ENCODE measurements at places on chromosomes 7 and 10.
A peak's percentile ranks its signal among the peaks of the same experiment; 100 is the strongest.

DNA sequence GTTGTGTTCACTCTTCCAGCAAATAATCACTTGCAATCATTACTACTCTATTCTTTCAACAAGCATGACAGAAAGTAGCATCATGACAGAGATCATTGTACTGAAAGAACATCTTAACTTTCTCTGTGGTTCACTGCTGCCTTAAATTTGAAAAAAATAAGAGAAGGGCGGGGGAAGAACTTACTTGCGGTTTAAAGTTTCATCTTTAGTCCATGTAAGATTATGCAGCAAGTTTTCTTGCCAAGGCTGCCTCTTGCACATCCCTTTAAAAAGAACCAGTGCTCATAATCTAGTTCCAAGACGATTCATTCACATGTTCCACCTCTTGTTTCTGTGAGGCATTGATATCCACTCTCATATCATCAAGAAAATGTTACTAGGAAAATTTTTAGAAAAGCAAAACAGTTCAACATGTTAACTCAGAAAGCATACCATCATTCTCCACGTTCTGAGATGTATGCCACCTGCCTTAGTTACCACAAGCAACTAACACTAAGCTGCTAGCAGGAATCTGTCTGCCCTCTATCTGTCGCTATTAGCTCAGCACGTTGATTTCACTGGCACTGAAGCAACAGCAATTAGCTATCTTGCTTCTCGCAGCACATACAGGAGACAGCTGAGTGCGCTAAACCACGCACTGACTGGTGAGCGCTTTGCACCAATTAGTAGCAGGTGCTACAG is at the start of gene PCDH15:
PCDH15 (minus strand) TSS at position 491 of the 681 bp plus-strand sequence. CDS start 136,969 bp downstream, outside the sequence.
- DNase-seq: no peak

- no peak for DNase-seq
Observed at GRCh38 chr7:107446988-107447387, 22.9 kb upstream of the GPR22 start.

- no peak for DNase-seq
Observed at GRCh38 chr10:124742413-124743190, 1.6 kb downstream of the FAM53B start.

DNA sequence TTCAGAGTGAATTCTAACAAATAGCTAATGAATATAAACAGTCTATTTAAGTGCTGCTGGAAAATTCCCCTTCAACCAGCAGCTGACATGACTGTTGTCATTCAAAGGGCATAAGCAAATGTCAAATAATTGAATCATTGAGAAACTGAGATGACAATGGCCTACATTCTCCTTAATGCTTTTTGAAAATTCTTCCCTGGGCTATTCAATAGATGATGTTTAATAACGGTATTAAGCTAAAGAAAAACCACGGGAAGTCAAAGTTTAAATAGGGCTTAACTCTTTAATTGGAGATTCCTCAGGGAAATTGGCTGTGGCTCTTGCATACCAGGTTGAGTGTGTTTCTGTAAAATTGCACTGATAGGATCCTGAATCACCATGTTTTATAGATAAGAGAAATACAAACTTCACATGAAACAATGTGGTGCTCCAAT is 77.0 kb downstream of the ARL4A start:
- DNase-seq: no peak

- peak; percentile 21 for DNase-seq
Observed at GRCh38 chr10:123614888-123615287, 51.3 kb upstream of the GPR26 start.

GRCh38 chr10:86446440-86446839 is 75.2 kb downstream of the WAPL start:
- DNase-seq: no peak

GRCh38 chr7:23106057-23106822 is 655 bp downstream of the KLHL7 start:
- DNase-seq: peak; percentile 35

GRCh38 chr10:97784200-97784810 is 12.5 kb upstream of the SFRP5 start:
- no peak for DNase-seq

- no peak for DNase-seq
Observed at GRCh38 chr10:110695539-110695886, 51.4 kb downstream of the RBM20 start.

DNA sequence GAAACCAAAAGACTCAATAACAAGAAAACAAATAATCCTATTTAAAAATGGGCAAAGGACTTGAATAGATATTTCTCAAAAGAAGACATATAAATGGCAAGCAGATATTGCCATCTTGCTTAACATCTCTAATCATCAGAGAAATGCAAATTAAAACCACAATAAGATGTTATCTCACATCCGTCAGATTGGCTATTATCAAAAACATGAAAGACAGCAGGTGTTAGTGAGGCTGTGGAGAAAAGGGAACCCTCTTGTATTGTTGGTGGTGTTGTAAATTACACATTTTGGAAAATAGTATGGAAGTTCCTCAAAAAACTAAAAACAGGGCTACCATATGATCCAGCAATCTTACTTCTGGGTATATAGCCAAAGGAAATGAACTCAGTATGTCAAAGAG is 25.7 kb downstream of the OPALIN start:
- no peak for DNase-seq

- no peak for DNase-seq
Observed at GRCh38 chr10:131038056-131038455, 273.5 kb downstream of the TCERG1L start.

GRCh38 chr7:16421333-16422102 is at the start of gene CRPPA:
Gene CRPPA (minus strand): TSS chr7:16421538. CDS start chr7:16421322, 216 bp downstream.
- no peak for DNase-seq

DNA sequence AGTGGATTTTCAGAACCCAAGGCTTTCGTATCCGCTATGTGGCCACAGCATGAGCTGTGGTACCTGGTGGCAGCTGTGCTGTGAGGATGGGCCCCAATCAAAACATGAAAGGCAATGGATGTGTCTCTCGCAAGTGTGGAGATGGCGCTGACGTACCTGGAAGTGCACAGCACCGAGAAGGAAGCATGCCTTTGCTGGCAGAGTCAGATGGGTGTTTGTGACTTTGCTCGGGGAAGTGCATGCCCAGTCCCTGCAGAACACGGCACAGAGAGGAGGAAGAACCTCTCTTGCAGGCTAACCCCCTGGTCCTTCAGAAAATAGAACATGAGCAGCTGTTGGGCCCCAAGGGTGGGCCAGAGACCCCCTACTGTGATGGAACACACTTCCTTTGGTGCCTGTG is 654.1 kb upstream of the ZWINT start:
- DNase-seq: no peak

DNA sequence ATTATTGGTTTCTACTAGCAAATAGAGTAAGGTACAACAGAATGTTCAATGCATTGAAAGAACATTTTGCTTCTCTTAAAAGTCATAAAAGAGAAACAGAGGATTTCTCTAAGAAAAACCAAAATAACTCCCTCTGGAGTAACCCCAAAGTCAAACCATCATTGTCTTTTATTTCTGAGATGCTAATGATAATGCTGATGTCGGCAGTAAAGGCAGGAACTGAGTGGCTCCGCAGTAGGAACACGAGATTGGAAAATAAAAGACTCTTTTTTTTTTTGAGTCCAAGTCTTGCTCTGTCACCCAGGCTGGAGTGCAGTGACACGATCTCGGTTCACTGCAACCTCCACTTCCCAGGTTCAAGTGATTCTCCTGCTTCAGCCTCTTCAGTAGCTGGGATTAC is 2.7 kb upstream of the USP54 start:
- no peak for DNase-seq

DNA sequence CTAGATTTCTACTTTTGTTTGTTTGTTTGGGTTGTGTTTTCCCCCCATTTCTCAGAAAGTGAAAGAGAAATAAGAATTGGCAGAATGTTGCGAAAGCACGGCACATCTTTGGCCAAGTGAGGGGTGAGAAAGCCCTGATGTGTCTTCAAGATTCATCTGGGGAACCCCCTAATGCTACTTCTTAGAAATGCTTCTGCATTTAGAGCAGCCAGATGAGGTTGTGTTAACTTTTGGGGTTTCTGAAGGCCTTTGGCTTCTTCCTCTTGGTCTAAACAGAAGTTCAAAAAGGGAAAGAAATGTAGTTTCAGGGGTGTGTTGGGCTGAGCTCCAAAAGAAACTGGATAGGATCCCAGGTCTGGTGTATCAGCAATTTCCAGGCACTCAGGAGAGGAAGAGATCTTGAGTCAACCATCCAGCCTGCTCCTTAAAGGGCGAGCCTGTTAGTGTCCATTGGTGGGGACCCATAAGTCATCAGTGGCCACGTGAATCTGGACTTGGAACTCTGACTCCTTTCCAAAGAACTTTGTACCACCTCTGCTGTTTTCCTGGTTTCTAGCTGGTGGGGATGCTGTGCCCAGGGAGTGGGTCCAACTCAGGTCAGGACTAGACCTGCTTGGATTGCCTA is 6.5 kb downstream of the DUSP5 start:
- peak; percentile 71 for DNase-seq

DNA sequence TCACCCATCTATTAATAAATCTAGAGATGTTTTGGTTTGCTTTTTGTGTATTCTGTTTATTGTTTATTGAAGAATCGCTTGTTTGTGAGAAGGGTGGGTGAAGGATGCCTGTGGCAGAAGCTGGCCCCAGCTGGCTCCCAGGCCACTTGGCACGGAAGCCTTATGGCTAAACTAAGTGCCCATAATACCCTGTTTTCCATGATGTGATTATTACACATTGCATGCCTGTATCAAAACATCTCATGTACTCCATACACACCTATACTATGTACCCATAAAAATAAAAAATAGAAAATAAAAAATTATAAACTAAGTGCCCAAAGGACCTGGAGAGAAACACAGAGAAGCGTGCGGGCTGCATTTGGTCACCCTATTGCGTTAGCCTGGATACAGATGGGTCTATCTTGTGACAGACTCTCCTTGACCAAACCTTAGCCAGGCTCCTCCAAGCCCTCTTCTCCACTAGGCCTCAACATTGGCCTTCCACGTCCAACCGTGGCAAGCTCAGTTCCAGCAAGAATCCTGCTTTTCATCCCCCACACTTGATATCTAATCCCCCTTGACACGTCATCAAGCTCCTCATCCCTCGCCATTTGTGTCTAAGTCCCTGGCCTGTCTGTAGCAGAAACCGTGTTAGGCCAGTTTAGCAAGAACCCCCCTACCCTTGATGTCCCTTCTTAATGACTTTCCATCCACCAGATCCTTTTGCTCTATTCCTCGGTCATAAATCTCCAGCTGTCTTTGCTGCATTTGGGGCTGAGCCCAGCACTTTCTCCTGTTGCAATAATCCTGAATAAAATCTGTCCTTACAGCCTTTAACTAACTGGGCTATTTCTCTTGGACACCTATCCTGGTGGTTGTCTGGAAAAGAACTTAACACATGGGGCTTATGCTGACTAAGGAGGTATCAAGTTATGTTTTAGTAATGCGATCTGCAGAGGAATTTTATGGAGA is 245.2 kb downstream of the TNS3 start:
- no peak for DNase-seq

DNA sequence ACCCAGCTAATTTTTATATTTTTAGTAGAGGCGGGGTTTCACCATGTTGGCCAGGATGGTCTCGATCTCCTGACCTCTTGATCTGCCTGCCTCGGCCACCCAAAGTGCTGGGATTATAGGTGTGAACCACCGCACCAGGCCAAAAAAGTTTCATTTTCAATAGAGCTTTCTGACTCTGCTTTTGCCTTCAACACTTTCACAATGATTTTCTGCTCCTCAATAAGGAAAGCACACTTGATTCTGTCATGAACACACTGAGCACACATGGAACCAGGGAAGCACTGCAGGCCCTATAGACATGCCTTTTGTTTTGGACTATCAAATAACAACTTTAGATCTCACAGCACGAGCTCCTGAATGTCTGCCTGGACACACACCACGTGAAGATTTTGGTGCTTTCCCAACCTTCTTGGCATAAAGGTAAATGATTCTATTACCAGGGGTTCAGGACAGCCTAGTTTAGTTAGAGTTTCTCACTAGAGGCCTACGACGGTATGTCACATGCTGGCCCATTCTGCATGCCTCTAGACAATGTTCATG is 8.0 kb downstream of the RRP12 start:
- no peak for DNase-seq

DNA sequence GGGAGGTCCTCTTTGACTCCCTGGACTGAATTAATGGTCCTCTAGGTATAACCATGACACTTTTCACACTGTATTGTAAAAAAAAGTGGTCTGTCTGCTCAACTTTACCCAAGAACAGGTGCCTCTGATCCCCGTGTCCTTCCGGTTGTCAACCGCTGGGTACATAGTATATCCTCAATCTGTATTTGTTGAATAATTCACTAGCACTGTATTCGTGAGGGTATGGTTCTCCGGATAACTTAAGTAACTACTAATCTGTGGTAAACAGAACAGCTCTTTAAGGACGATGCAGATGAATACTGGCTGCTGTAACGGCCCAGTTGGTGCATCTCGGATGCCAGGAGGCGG is 472 bp upstream of the ADAM22 start:
- no peak for DNase-seq

DNA sequence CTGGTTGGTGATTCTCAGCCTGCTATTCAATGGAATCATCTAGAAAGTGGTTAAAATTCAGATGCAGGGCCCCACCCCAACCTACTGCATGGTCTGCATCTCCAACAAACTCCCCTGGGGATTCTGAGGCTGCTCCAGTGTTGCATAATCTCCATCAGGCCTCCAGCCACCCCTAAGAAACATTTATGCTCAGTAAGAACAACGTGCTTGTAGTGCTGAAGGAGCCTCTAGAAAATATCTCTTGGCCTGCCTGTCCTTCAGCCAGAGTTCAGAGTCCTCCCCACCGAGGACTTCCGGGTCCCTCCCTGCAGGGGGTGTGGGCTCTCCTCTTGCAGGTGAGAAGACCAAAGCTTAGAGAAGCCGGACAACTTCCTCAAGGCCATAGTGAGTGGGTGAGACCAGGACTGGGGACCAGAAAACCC is 159.8 kb downstream of the SH3PXD2A start:
- DNase-seq: no peak

DNA sequence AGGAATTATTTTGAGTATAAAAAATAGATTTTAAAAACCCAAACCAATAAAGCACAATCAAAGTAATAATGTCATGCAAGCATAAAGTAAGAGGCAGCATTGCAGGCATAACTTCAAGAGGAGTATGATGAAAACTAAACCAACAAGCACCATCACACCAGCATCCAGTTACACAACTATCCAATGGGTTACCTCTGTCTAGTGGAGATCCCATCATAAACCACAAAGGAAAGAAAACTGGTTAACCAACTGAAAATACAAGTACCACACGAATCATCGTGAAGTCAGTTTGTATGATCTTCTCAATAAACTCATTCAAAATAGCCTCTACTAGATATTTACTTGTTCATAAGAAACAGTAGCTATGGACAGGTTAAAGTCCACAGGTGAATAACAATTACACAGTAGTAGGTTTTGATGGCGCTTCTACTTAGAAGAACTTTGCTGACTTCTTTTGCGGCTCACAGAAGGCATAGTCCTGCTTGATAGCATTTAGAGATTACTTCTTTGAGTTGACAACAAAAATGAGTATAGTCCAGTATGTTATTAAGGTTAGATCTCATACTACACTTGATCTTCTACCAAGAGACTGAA is 116.6 kb downstream of the MICU1 start:
- no peak for DNase-seq

GRCh38 chr7:30795161-30795948 is 24.1 kb downstream of the MINDY4 start:
- no peak for DNase-seq

DNA sequence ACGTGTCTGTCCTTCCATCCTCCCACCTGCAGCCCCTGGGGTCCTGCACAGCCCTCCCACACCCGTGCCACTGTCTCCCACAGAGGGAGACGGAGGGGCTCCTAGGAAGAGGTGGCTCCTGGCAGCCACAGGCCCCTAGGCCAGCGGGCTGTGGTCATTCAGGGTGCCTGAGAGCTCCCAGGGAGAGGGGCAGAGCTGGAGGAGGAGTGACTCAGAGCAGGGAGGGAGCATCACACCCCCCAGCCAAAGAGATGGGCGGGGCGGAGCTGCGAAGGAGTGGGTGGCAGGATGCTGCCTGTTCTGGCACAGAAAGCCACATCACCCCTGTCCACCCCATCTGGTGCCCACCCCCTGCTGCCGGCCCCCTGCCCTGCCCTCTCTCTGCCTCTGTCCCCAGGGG is 50.5 kb downstream of the STK32C start:
- DNase-seq: no peak
